NCI-H460 (cell line): ENCODE measurements at places on chromosomes 1 and 21.

- DNase-seq: no peak
These were observed 31.0 kb upstream of the NFIA start for GRCh38 chr1:61051443-61051718.

- DNase-seq: no peak
These were observed 4.2 kb downstream of the GSTM4 start for GRCh38 chr1:109659997-109660690.

DNA sequence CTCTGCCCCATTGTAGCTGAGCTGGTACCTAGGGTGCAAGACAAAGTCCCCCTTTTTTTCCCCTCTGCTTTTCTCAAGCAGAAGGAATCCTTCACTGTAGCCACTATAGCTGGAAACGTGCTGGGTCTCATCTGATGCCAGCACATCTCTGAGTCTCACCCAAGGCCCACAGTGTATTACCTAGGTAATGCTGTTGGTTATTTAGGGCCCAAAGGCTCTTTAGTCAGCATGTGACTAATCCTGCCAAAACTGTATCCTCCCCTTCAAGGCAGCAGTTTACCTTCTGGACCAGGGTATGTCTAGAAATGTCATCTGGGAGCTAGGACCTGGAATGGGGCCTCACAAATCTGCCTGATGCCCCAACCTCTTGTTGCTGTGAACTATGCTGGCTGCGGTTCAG lies 423.4 kb downstream of the NUF2 start:
- no peak for DNase-seq

GRCh38 chr1:59146651-59147358 lies 150.1 kb upstream of the FGGY start:
- no peak for DNase-seq

DNA sequence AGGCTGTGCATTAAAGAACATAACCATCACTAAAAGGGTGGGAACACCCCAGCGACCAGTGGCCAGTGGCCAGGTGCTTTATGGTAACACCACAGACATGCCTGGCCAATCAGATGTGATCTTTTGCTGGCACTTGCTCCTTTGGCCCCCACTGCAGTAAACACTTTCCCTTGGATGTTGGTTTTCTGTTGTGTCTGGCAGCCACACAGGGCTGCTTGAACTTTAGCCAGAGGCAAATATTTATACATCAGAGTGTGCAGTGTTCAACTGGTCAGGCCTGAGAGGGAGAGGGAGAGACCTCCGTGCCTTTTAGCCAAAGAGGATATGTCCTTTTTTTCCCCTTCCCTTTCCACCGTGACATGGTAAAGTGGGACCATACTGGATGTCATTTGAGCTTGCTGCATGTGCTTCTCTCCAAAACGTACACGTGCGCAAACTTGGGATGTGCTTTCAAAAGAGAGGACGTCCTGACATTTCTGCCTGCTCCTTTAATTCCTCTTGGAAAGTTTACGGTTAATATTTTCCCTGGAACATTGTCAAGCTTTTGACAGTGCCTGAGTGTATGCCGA lies 101.2 kb downstream of the NFIA start:
- DNase-seq: no peak

- no peak for DNase-seq
These were observed 73.6 kb downstream of the TRIM11 start for GRCh38 chr1:228332797-228333738.

- DNase-seq: no peak
These were observed 22.6 kb downstream of the ERI3 start for GRCh38 chr1:44332505-44332904.

GRCh38 chr1:185207980-185208602 lies 51.1 kb downstream of the SWT1 start:
- no peak for DNase-seq

DNA sequence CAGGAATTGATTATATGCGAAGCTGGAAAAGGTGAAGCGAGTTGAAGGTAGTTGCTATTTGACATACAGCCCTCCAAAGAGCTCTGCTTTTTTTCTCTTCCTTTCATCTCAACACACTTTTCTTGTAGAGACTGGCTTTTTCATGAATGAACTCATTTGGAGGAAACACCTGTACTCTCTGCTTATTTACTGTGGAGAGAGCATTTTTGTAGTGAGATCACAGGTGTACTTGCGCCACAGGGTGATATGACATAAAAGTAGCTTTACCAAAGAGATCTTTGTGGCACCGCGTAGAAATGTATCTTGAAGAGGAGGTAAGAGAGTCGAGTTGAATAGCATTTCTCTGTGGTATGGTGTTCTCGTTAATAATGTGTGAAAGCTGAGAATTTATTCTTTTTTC lies 187.6 kb downstream of the VPS13D start:
- no peak for DNase-seq

DNA sequence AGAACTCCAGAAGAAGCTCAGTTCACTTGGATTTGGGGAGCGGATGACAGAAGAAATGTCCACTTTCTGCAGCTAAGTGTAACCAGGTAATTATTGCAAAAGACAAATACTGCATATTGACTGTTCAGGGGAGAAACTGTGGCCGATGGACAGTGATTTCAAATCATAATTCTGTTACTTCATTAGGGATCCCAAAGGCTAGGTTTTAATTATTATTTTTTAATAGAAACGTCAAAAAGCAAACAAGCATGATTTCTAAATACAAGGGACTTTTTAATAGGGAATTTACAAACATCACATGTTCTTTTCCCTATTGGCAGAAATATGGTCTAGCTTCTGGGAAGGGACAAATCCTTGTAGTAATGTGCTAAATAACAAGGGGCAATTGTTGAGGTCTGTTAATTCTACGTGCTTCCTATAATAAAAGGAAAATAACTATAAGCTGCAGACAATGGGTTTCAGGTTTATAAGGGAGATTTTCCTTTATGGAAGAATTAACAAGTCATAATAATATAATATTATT lies 15.5 kb downstream of the DIPK1A start:
- no peak for DNase-seq

DNA sequence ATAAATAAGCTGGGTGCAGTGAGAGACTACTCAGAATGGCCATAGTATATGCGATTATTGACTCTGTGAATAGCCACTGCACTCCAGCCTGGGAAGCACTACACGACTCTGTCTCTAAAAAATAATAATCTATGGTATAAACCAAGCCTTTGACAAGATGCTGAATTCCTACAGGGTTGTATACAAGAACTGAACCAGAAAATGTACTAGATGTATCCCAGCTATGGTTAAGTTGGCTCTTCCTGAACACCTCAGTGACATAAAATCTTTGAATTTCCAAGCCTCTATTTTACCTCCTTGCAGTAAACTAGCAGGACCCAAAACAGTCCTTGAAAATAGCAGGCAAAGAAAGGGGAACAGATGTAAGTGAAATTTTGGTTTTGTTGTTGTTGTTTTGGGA lies 32.5 kb downstream of the PTP4A2 start:
- DNase-seq: no peak

GRCh38 chr1:245879091-245879490 lies 628.0 kb downstream of the SMYD3 start:
- DNase-seq: no peak

GRCh38 chr1:222643606-222643937 lies 25.7 kb downstream of the MIA3 start:
- peak; percentile 33 for DNase-seq
